ENCODE measurements at places on chromosomes 1 and 21.

- no peak for DNase-seq
These were observed 2.5 kb downstream of the TMEM63A start for GRCh38 chr1:225879521-225880221.

GRCh38 chr1:245858722-245859492, 648.2 kb downstream of the SMYD3 start:
- DNase-seq: no peak

GRCh38 chr1:48793863-48794262, 17.2 kb upstream of the BEND5 start:
- no peak for DNase-seq

GRCh38 chr1:241551759-241552638, 19.8 kb downstream of the KMO start:
- no peak for DNase-seq

DNA sequence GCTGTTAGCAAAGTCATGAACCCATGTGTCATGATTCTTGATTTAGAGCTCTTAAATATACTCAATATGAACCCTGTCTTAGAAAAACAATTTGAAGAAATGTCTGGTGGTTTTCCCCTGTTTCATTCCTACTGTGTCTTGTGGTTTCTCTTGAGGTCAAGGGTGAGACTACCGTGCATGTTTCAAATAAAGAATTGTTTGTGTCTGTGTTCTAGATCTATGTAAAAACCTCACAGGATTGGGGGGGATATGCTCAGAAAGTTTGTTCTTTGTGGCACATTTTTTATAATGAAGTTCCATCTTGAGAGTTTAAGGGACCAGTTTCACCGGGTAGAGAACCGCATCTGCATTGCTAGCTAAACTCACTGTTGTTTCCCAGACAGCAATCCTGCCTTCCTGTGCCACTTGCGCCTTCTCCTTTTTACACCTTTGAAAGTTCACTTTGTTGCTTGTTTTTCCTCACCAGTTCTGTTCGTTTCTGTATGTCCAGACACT, 30.9 kb upstream of the CACYBP start:
- DNase-seq: no peak

DNA sequence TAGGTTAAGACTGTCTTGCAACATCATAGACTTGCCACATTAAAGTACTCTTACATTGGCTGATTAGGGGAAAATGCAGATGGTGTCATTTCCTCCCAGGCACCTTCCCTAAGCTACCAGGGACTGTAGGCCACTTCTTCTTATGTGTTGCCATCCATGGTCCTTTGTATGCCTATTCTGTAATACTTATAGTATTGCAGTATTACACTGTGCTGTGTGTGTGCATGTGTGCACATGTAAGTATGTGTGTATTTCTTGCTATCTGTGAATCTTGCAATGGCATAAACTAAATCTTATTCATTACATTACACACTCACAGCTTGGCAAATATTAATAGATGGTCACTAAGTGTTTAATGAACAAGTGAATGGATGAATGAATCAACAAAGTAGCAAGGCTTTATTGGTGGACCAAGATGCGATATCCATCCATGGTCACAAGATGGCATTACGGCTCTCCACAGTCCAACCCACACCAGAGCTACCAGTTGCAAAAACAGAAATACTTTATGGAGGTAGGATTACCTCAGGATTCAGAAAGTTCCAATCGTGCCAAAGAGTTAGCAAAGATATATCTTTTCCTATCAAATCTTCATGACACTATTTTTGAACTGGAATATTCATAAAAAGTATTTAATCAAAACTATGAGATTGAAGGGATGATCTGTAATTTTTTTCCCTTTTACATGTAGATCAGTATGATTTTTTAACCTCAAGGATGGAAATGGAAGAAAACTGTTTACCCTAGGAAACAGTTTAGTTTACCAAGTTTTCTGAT, 160.2 kb downstream of the DENND1B start:
- DNase-seq: no peak

- no peak for DNase-seq
These were observed 306.9 kb downstream of the ASTN1 start for GRCh38 chr1:176857632-176858031.

DNA sequence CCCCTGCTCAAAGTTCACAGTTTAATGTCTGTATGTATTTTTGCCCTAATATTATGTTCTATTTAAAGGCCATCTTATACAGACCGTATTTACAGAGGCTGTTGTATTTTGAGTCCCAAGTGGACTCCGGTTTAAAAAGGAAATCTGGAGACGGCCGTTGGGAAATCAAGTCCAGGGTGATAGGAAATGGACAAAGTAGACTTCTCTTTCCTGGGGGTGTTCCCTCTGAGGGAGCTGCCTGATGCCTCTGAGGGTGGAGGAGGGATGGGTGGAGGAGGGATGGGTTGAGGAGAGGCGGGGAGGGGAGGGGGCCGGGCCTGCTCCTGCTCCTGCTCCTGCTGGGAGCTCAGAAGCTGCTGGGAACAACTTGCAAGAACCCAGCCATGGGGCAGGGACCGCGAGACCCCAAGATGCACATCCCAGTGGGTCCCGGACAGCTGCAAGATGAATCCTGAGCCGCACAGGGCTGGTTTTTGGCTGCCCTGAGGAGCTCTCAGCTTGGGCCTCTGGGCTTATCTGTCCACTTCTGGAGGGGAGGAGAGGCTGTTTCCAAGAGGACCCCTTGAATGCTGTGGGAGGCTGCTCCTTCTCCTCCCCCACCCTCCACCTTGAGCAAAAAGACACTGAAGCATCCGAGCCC, 12.0 kb upstream of the ACTL8 start:
- no peak for DNase-seq

DNA sequence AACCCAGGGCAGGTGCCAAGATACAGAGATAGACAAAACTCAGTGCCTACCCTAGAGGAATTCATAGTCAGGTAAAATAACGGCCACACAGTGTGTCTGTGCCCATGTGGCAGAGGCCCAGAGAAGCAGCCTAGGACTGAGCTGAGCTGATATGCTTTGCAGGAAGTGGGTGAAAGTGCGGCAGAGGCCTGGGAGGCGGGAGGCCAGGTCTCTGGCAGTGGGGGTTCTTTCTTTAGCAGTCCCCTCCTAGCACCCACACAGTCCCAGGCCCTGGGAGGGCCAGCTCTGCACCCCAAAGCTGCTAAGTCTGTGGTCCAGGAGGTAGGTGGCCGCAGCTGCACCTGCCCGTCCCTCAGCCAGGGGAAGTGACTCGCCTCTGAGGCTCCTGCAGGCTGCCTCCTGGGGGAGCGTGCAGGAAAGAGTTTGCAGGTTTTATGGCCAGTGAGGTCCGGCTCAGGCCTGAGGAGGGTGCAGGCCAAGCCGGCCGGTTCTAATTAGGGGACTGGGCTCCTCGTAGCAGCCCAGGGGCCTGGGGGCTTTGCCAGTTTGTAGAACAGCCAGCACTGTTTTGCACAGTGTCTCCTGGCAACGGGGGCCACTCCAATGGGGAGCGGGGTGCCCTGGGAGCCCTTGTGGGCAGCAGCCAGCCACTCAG, 107.9 kb downstream of the SPSB1 start:
- no peak for DNase-seq

GRCh38 chr1:99533909-99534637, 111.8 kb upstream of the PALMD start:
- no peak for DNase-seq

- DNase-seq: no peak
These were observed 64.4 kb upstream of the NEK2 start for GRCh38 chr1:211739671-211740411.

DNA sequence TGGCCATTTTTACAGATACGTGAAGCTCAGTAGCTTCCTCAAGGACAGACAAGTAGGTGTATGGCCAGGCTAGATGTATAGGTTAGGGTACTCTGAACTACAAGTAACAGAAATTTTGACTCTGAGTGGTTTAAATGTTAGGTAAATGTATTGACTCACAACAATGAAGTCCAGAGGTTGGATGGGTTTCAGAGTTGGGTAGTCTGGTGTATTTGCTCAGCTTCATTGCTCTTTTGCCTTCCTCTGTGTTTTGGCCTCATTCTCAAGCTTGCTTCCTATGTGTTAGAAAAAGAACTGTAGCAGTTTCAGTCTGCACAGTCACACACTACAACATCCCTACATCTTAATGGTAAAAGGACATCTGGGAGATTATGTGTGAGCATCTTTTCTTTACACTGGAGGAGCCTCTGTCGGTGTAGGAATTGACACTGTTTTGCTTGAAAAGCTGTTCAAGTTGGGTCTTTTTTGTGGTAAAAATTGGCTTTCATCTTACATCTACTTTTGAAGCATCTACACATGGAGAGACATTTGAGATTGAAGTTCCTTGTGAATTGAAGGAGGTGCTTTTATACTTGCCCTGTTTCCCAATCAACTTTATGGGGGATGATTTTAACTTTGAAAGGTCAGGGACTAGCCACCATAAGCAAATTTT, 64.4 kb downstream of the MAST2 start:
- DNase-seq: no peak

DNA sequence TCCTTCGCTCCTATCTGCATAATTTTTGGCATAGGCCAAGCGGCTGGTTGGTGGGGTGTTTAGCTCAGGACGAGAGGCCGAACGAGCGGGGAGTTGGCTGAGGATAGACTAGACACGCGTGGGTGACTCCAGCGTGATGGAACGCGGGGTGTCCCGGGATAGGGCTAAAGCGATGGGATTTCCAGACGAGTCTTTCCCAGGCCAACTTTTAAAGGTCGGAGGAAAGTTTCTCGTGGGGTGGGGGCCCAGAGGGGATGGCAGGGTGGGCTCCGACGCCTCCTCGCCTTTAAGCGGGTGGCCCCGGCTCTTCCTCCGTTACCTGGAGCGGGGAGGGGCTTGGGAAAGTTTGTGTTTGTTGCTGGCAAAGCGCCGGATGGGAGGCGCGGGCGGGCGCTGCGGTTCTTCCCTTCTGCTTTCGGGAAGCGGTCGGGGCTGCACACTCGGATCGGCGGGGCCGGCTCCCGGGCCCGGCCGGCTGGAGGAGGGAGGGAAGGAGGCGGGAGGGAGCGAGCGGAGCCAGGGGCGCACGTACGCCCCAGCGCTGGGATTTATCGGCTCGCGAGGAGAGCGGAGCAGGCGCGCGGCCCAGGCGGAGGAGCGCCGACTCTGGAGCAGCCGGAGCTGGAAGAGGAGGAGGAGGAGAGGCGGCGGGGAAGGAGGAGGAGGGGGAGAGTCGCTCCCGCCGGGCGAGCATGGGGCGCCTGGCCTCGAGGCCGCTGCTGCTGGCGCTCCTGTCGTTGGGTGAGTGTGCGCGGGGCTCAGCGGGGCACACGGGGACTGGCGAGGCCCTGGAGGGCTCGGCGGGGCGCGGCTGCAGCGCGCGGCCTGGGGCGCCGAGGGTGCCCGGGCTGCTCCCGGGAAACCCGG, at the start of gene PTGFRN:
TSS of gene PTGFRN (plus strand) at position 405 of the 867 bp plus-strand sequence. CDS start at position 693, 288 bp downstream.
- no peak for DNase-seq

DNA sequence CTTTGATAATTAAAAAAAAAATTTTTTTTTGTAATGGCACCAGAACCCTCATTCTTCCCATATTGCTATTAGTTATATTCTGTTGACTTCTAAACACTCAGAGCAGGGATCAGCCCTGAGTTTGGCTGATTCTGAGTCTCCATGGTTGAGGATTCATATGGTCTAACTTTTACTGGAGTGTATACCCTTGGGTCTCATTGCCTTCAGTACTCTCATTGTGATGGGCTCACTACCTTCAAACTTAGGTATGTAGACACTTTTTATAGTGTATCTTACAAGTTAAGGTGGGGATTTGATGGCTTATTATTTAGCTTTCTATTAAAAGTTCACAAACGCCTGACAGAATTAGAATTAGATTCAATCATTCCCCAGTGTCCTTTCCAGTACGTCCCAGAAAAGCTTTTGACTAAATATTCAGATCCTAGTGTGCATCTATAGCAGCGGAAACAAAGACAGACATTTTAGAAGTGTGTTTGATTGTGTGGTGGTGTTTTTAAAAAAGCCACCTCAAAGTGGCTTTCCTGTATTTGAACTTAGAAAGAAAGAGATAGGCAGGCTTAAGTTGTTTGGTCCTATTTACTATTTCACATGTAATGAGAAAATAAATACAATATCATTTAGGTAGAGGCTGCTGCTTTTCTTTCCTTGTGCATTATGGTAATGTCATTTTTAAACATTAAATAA, 1.4 kb downstream of the MACF1 start:
- no peak for DNase-seq

All from NCI-H1436 treated with DMSO at 0.1 percent for 48 hours (cell line).